ENCODE measurements at places on chromosomes 6 and 20.

- DNase-seq: no peak
Observed at GRCh38 chr6:166360243-166361076, 18.1 kb upstream of the SFT2D1 start.

- no peak for DNase-seq
Observed at GRCh38 chr6:149476789-149477455, 7.9 kb downstream of the ZC3H12D start.

GRCh38 chr6:11194356-11195218 lies 37.9 kb downstream of the NEDD9 start:
- DNase-seq: no peak

- no peak for DNase-seq
Observed at GRCh38 chr20:35650632-35651031, 14.1 kb downstream of the CPNE1 start.

DNA sequence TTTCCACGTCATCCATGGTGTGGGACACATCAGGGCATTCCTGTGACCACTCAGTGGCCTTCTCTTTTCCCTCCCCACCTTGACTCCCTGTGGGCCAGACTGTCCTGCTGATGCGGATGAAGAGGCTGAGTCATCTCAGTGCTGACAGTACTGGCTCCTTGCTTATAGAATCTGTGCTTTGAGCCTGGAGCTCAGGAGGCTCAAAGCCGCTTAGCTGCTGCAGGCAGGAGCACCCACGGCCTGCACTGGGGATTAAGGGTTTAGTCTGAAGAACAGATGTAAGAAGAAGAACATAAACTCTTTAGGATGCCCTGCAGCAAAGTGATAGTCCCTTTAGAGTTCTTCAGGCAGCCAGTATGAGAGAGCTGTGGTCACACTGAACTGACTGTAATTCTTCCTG lies 642.0 kb upstream of the CHD6 start:
- DNase-seq: no peak

DNA sequence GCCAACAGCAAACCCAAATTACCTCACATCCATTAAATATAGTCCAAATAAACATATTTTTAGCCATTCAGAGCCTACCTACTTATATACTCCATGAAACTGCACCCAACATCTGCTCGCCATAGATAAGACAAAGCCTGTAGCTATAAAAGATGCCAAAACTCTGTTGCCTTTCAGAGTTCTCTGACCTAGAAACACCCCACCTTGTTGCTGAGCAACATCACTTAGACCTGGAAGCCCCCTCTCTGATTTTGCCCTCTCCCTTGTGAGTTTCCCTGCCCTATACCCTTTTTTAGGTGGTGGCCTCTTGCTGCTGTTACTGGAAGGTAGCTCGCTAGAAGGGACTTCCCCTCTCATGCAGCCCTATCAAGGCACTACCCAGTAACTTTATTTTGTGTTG lies 27.7 kb upstream of the FBXL4 start:
- peak; percentile 71 for DNase-seq
